Right kidney (tissue), 9 donors: ENCODE measurements at places on chromosomes 2 and 18.

DNA sequence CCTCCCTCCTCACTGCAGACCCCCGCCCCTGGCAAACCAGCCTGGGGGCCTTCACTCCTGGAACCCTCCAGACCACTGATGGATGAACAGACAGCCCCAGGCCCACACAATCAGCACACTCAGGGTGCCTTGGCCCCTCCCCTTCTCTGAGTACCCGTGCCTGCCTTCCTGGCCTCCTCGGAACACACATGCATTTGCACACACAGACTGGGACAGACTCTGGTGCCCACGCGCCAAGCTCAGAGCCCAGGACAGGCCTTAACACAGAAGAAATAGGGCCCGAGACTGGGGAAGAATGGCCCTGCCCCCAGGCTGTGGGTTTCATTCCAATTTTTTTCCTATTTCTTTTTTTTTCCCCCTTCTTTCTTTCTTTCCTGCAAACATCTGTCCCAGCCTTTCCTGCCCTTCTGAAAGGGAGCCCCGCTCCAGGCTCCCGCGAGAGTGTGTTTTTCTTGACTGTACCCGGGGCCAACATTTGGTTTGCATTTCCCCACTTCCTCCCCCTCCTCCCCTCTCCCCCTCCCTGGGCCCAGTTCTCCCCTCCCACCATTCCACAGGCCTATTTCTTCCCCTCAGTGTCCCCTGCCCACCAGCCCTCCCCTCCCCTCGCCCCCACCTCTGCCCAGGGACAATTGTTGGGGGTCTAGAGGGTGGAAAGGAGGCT lies 618 bp upstream of the TNS1 start:
- DNase-seq, result peak; percentile 46

DNA sequence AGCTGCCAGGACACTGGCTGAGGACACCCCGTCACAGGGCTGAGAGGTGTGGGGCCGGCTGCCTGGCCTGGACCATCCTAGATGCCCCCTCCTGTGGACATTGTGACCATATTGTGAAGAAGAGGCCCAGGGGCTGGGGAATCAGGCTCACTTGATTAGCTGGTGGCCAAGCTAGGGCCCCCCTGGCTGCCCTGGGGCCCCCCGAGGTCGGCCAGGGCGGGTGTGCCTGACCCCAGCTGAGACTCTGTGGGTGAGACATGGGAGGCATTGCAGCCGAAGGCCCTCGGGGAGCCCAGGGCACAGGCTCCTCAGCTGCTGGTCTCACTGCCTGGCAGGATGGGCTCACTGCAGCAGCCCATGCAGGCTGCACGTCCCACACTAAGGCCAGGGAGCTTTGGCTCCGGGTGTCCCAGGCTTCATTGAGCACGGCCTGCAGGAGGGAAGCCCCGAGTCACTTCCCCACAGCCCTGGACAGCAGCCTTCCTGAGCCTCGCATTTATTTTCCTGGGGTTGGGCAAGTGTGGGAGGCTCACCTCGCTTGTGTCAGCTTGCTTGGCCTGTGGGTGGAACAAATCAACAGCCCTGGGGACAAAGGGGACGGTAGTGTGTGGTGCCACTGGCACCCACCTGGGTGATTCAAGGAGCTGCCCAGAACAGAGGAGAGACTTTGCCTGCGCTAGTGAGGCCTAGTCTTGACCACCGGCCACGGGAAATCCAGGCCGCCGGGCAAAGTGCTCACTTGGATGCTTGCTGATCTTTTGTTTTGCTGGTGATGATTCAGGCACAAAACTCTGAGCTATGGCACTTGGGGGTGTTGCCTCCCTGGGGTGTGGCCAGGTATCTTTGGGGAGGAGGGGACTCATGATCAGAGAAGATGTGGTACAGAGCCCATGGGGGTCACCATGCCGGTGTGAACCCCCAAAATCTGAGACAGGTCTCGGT lies 1.3 kb downstream of the GAL3ST2 start:
- DNase-seq, result no peak

GRCh38 chr18:8177330-8178016 lies 431.8 kb upstream of the RAB12 start:
- DNase-seq, result peak; percentile 30

DNA sequence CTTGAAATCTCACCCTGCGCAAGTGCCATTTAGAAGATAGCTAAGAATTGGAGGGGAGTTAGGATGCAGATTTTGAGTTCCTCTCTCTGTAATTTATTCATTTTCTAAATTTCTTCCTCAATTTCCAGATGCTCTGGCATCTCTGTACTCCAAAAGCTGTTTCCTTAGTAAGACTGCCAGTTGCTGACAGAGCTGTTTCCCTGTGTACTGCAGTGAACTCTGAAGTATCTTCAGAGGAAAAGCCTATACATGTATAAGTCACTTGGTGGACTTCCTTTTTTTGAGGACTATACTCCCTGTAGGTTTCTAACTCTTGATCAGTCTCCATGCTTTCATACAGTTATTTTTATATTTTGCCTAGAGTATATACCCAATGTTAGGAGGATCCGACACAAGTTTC lies 1.5 kb upstream of the RESP18 start:
- no peak for DNase-seq

GRCh38 chr2:141331127-141331526 lies 799.7 kb downstream of the LRP1B start:
- DNase-seq, result no peak
